ENCODE measurements at places on chromosomes 12 and 14. TPM values are rescaled to one million over a fixed set of nuclear protein-coding genes. Genes with fewer than 3 reads are reported as not detected.

The EIF4B gene
- polyA plus RNA-seq, result 418 TPM

The TSHR gene
- 0.16 TPM for polyA plus RNA-seq

GRCh38 chr12:91952916-91953315 lies 192.7 kb downstream of the BTG1 start:
- peak; percentile 78 for DNase-seq

GRCh38 chr12:2833327-2833726 lies 1.5 kb downstream of the NRIP2 start:
- no peak for DNase-seq

GRCh38 chr12:98456576-98457573 lies 58.5 kb upstream of the TMPO start:
- peak; percentile 28 for DNase-seq

- DNase-seq, result no peak
These were observed 233.2 kb downstream of the RBM19 start for GRCh38 chr12:113732916-113733315.

DNA sequence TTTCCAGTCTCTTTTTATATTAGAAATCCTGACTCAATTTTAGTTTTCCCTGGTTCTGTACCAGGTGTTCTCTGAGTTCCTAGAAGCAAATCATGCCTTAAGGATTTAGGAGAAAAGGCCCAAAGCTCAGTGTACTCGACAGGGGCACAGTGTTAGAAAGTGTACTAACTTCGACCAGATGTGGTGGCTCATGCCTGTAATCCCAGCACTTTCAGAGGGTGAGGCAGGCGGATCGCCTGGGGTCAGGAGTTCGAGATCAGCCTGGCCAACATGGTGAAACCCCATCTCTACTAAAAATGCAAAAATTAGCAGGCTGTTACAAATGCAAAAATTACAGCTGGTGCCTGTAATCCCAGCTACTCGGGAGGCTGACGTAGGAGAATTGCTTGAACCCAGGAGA lies 12.0 kb downstream of the VEZT start:
- DNase-seq, result no peak

DNA sequence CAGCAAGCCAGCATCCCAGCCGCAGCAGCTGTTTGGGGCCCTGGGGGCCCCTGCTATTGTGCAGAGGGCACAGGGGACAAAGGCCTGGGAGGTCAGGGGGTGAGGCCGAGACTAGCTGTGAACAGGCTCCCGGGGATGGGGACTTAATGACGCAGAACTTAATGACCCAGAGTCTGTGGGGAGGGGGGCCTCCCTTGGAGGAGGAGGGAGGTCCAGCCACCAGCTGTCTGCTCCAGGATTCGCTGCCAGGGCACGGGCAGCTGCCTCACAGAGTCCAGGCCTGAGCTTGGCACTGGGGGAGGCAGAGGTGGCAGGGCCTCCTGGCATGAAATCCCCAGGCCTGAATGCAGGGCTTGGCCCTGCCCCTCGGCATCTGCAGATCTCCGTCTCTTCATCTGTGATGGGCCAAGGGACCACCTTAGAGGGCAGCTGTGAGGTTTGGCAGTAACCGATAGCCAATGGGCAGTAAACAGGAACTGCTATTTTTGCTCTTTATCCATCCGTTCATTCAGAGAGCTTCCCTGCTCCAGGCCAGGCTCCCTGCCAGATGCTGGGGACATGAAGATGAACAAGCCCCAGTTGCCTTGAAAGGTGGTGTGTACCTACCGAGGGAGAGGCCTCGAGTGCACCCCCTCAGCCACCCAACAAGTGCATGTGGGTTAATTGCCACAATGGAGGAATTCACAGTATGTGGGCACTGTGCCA lies 6.7 kb downstream of the FAM222A start:
- DNase-seq, result no peak
